ENCODE measurements at places on chromosomes 4 and X.

DNA sequence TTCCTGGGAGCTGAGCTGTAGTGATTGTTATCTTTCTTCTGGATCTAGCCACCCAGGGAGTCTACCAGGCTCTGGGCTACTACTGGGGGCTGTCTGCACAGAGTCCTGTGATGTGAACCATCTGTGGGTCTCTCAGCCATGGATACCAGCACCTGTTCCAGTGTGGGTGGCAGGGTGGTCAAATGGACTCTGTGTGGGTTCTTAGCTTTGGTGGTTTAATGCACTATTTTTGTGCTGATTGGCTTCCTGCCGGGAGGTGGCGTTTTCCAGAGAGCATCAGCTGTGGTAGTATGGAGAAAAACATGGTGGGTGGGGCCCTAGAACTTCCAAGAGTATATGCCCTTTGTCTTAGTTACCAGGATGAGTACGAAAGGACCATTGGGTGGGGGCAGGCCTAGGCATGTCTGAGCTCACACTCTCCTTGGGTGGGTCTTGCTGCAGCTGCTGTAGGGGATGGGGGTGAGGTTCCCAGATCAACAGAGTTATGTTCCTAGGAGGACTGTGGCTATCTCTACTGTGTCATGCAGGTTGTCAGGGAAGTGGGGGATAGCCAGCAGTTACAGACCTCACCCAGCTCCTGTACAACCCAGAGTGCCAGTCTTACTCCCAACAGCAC is 264.8 kb upstream of the LDB2 start:
- DNase-seq, result no peak

GRCh38 chr4:140968371-140968770 is 164.9 kb downstream of the RNF150 start:
- DNase-seq, result no peak

DNA sequence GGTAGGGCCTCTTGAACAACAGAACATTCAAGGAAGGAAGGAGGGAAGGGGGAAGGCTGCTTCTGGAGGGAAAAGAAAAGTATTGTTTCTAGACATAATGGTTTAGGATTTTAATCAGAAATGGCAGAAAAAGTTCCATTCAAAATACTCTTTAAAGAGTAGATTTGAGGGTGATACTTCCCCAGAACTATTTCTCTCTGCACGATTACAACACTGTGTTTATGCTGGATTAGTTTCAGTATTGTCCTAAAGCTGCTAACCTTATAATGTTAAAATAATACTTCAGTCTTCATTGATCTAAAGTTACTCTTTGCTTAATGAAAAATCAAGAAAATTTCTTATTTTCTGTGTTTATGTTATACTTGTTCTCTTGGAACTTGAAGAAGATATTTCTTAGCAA is 1026.3 kb upstream of the PABPC4L start:
- no peak for DNase-seq

DNA sequence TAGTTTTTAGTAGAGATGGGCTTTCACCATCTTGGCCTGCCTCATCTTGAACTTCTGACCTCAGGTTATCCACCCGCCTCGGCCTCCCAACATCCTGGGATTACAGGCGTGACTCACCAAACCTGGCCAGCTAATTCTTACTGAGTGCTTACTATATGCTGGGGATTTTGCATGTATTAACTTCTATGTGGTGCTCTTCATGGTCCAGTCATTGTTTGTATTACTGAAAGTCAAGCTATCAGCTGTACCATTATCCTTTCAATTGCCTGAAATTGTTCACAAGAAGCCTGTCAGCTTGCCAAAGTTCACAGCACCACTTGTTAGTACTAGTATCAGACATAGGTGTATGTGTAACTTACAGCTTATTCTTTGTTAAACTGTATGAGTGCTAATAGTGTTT is 1272.1 kb downstream of the ARAP2 start:
- no peak for DNase-seq

DNA sequence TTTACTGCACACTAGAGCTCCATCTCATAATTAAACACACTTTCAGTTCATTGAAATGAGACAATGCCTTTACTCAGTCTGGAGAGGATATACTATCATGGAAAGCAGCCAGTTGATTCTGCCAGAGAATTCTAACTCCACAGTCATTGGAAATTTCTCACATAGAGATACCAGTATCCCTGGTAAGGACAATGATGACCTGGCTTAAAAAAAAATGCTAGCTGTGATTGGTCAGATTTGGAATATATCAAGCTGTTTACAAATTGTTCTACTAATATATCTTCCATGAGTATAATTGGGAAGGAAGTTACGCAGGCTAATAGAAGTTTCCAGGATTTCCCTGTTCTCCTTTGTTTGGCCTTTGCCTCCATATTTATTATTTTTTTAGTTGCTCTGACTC is 34.5 kb upstream of the TLL1 start:
- no peak for DNase-seq

DNA sequence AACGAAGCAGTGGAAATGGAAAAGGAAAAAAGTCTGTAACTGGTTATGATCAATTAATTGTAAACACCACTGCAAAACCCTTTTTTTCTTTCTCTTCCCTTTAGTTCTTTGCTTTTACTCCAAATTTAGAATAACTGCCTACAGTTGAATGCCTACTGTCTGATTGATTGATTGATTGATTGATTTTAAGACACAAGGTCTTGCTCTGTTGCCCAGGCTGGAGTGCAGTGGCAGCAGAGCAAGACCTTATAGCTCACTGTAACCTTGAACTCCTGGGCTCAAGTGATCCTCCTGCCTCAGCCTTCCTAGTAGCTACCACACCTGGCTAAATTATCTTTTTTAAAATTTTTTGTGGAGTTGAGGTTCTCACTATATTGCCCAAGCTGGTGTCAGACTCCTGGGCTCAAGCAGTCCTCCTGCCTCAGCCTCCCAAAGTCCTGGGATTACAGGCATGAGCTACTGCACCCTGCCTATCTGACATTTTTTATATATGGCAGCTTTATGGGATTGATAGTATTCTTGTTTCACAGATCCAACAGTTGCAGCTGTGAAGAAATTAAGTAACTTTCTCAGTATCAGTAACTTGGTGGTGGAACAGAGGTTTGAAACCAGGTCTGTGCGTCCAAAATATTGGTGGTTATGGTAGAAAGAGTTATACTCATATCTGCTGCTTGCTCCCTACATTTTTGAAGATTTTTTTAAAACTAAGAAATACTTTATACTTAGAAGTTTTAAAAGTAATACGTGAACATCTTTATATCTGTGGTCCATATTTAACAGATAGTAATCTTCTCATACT is 12.4 kb downstream of the UBE2K start:
- no peak for DNase-seq

GRCh38 chr4:1695913-1696312 is 11.8 kb upstream of the FAM53A start:
- no peak for DNase-seq
